Left hindlimb (tissue), 1 donor: ENCODE measurements at places on chromosomes 3 and 15.

- no peak for DNase-seq
Measured at GRCh38 chr15:27124287-27124871, 153.4 kb downstream of the GABRG3 start.

GRCh38 chr15:79185199-79185598 lies 94.6 kb upstream of the RASGRF1 start:
- DNase-seq, result no peak

DNA sequence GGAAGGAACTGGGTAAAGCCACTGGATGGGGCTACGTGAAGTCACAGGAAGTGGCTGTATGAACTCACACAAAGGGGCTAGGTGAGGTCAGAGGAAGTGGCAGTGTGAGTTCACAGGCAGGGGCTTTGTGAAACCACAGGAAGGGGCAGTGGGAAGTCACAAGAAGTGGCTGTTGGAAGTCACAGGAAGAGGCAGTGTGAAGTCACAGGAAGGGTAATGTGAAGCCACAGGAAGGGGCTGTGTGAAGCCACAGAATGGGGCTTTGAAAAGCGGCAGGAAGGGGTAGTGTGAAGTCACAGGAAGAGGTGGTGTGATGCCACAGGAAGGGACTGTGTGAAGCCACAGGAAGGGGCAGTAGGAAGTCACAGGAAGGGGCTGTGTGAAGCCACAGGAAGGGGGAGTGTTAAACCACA lies 34.6 kb downstream of the GASK1A start:
- no peak for DNase-seq

- DNase-seq, result no peak
Measured at GRCh38 chr3:102141928-102142239, 292.6 kb downstream of the NFKBIZ start.

- peak; percentile 76 for DNase-seq
Measured at GRCh38 chr3:107208100-107208499, 169.1 kb upstream of the CCDC54 start.

- no peak for DNase-seq
Measured at GRCh38 chr15:89021224-89021623, 67.0 kb upstream of the ABHD2 start.

DNA sequence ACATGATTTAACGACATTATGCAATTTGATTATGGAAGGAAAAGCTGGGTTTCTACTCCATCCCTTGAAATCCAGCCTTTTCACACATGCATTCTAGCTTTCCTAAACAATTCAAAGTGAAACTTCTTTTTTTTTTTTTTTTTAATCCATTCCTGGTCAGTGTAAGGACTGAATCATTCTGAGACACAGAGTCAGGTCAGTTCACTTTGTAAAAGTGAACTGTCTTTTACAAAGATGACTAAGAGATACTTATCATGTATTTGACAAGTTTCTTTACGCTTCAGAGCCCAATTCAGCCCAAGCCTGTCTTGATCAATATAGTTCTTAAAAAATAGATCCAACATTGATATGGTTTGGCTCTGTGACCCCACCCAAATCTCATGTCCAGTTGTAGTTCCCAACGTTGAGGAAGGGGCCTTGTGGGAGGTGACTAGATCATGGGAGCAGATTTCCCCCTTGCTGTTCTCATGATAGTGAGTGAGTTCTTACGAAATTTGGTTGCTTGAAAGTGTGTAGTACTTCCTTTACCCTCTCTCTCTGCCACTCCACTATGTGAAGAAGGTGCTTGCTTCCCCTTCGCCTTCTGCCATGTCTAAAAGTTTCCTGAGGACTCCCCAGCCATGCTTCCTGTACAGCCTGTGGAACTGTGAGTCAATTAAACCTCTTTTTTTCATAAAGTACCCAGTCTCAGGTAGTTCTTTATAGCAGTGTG lies 345.6 kb upstream of the THBS1 start:
- no peak for DNase-seq

- no peak for DNase-seq
Measured at GRCh38 chr3:184140436-184140835, 5.3 kb downstream of the EIF2B5 start.

- peak; percentile 93 for DNase-seq
Measured at GRCh38 chr3:184691397-184692231, 20.2 kb downstream of the MAGEF1 start.

DNA sequence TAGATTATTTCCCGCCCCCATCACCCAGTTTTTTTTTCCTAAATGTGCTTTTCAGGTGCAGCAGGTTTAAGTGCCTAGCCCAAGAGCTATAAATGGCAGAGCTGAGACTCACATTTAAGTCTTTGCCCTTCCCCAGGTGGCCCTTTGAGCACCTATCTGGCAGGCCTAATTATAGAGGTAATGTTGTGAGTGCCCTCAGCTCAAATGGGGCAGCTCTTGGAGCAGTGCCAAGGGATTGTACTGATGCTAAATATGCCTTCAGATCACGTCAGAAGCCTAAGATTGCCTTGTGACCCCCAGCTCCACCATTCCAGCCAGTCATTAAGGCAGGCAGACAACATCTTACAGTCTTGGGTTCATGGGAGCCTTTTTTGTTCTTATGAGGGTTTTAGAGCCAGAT lies 159.5 kb downstream of the RPLP1 start:
- DNase-seq, result no peak

- DNase-seq, result no peak
Measured at GRCh38 chr15:22942877-22943276, 37.3 kb downstream of the CYFIP1 start.

- no peak for DNase-seq
Measured at GRCh38 chr3:14663396-14664135, 11.4 kb upstream of the C3orf20 start.
